ENCODE measurements at places on chromosomes 16 and 17. TPM values are rescaled to one million over a fixed set of nuclear protein-coding genes. Genes with fewer than 3 reads are reported as not detected.

The CA4 gene
- not detected for polyA plus RNA-seq

The MYO15B gene
- polyA plus RNA-seq = 3.2 TPM

DNA sequence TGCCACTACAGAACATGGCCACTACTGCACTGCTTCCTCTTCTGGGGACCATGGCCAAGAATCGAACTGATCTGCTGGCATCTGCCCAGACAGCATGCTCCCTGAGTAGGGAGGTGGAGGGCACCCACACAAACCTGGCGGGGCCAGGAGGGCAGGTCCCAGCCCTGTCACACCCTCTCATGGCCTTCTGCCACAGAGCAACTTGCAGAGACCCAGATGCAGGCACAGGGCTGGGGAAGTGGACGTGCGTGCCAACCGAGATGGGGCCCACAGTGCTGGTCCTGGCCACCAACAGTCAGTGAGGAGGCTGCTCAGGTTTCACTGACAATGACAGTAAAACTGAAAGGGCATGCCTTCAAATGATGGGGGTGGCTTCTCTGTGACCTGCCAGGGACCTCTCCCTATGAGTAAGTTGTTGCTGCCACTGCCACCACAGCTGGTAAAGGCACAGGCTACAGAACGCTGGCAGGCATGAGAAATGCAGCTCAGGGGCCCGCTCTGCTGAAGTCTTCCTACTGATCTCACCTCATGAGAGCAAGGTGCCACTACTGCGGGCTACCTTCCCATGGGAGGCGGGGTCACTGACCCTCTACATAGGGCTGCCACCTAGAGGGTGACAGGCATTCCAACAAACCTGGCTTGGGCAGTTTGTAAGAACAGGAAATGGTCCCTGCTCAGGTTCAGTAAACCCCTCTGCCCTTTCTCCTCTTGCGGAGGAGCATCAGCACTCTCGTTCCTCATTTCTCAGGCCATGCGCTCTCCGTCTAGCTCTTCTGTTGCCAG lies 15.5 kb downstream of the HIC1 start:
- H3K27me3 ChIP-seq = no peaks in the 10 kb centered on the region
- H3K4me1 ChIP-seq = peaks cover 9% of the 10 kb centered on the region
- H3K36me3 ChIP-seq = peaks cover 9% of the 10 kb centered on the region
- no peak overlapping the region for H3K27ac ChIP-seq

The NLRC5 gene
- polyA plus RNA-seq = 24.8 TPM

GRCh38 chr17:20206068-20206467 lies 196.9 kb downstream of the SPECC1 start:
- no peak overlapping the region for H3K27ac ChIP-seq
- no peaks in the 10 kb centered on the region for H3K27me3 ChIP-seq
- H3K4me3 ChIP-seq = no peak overlapping the region
- H3K36me3 ChIP-seq = peaks cover 9% of the 10 kb centered on the region
- H3K4me1 ChIP-seq = peaks cover 4% of the 10 kb centered on the region
- no peak for DNase-seq

GRCh38 chr17:1095090-1095852 lies 84.5 kb downstream of the ABR start:
- H3K36me3 ChIP-seq = peaks cover 7% of the 10 kb centered on the region
- H3K4me1 ChIP-seq = peaks cover 20% of the 10 kb centered on the region
- no peaks in the 10 kb centered on the region for H3K27me3 ChIP-seq
- no peak for DNase-seq
- H3K4me3 ChIP-seq = no peak overlapping the region
- no peak overlapping the region for H3K27ac ChIP-seq

The RNF43 gene
- 0.63 TPM for polyA plus RNA-seq

The POLR2C gene
- polyA plus RNA-seq = 36.9 TPM

The TSEN54 gene
- 24.0 TPM for polyA plus RNA-seq

The KRT39 gene
- polyA plus RNA-seq = not detected

DNA sequence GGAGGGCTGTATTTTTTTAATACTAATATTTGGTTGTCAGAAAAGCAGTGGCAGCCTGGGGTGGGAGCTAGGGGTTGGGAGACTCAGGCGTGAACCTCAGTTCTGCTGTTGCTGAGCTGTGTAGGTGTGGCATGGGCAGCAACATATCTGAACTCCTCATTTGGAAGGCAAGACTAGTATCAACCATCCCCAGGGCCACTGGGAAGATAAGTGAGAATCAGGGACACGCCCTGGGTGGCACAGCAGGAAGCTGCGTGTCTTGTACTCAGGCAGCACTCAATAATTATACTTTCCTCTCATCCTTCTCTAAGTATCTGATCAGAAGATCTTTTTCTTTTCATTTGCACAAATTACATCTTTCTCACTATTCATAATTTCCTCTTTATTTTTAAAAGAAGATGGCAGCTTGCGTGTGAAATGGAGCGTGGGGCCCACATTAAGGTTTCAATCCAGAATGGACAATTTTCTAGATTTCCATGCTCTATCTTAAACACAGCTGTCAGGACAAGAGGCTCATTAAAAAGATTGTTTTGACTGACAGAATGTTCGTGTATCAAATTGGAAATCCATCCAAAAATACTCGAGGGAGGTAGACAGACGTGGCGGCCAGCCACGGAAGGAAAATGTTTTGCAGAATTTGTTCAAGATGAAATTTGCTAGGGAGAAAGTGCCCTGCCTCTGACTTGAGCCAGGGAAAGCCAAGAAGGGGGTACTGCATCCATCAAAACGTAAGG lies 121.1 kb downstream of the CPPED1 start:
- H3K36me3 ChIP-seq = no peaks in the 10 kb centered on the region
- no peak overlapping the region for H3K4me3 ChIP-seq
- no peak overlapping the region for H3K27ac ChIP-seq
- no peaks in the 10 kb centered on the region for H3K27me3 ChIP-seq

- DNase-seq = peak; percentile 61
- peak overlapping the region; percentile 91 for H3K4me3 ChIP-seq
- no peaks in the 10 kb centered on the region for H3K36me3 ChIP-seq
- peak overlapping the region; percentile 95 for H3K27ac ChIP-seq
These were observed 65.7 kb downstream of the CENPV start for GRCh38 chr17:16287563-16288027.

The KRTAP4-5 gene
- polyA plus RNA-seq = not detected

The WFIKKN1 gene
- not detected for polyA plus RNA-seq

The C1QTNF8 gene
- polyA plus RNA-seq = not detected

The IL21R gene
- polyA plus RNA-seq = 47.9 TPM

The HOXB3 gene
- not detected for polyA plus RNA-seq

DNA sequence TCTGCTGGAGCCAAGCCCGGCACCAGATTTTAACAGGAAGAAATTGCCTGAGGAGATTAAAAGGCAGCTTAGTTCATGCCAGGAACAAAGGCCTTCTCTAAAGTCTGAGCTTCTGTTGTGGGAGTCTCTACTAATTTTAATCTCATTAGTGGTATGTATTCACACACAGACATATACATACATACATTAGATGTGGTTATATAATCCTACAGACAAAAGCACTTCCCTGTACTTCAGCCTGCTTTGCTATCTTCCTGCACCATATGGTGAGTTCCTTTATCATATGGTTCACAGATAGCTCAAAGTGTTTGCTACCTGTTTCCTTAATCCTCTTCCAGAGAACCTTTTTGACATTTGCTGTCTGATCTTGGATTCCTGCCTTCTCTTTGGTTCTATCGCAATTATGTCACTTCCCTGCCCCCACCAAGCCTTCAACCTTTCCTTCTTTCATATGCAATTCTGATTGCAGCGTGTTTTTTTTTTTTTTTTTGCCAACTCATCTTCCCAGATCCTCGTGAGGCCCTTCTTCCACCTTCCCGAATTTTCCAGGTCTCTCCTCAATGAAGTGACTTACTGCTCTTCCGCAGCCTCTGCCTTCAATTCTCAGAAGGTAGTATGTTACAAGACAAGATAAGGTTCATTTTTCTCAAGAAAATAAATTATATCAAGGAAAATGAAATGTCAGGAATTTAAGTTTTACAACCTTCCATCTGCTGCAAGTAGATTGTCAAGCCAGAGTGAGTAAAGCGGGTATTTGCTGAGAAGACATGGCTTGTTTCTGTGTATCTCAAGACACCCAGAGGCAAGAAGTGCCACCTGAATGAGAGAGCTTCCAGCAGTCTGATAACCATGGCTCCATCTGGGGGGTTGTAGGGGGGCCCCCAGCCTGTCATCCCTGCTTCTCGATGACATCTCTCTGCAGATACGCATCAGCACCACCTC lies 120.2 kb upstream of the CACNG3 start:
- peaks cover 11% of the 10 kb centered on the region for H3K4me1 ChIP-seq
- H3K36me3 ChIP-seq = peaks cover 38% of the 10 kb centered on the region
- DNase-seq = no peak
- peak overlapping the region; percentile 44 for H3K27ac ChIP-seq

The LPO gene
- not detected for polyA plus RNA-seq

The SERPINF2 gene
- not detected for polyA plus RNA-seq

DNA sequence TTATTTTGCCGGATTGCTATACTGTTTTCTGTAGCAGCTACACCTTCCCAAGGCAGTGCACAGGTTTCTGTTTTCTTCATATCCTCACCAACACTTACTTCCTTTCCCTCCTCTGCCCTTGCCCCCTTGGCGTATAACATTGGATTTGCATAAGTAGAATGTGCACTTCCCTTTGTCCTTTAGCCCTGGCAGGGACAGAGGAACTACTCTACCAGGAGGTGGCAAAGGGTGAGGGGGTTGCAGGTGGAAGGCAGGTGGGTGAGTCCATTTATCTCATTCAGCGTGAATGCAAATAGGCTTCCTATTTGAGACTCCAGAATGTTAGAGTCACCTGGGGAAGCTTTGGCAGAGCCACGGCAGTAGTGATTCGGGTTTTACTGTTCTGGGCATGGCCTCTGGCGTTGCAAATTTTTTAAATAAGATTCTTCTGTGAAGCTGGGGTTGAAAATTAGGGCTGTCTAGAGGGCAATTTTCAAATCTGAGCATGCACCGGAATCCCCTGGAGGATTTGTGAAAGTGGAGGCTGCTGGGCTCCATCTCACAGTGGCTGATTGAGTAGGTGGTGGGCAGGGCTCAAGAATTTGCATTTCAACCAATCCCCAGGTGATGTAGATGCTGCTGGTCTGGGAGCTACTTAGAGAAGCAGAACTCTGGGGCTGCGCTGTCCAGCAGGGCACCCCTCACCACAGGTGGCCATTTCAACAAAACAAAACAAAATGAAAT lies 84.7 kb downstream of the PLCG2 start:
- no peaks in the 10 kb centered on the region for H3K27me3 ChIP-seq
- peak overlapping the region; percentile 61 for H3K27ac ChIP-seq
- H3K36me3 ChIP-seq = peaks cover 14% of the 10 kb centered on the region
- peak overlapping the region; percentile 84 for H3K4me3 ChIP-seq

The GP1BA gene
- polyA plus RNA-seq = not detected

GRCh38 chr16:87464691-87465300 lies 28.0 kb downstream of the ZCCHC14 start:
- peaks cover 17% of the 10 kb centered on the region for H3K4me1 ChIP-seq
- peak overlapping the region; percentile 72 for H3K4me3 ChIP-seq
- H3K36me3 ChIP-seq = no peaks in the 10 kb centered on the region
- no peak for DNase-seq

The HIC1 gene
- 0.08 TPM for polyA plus RNA-seq

DNA sequence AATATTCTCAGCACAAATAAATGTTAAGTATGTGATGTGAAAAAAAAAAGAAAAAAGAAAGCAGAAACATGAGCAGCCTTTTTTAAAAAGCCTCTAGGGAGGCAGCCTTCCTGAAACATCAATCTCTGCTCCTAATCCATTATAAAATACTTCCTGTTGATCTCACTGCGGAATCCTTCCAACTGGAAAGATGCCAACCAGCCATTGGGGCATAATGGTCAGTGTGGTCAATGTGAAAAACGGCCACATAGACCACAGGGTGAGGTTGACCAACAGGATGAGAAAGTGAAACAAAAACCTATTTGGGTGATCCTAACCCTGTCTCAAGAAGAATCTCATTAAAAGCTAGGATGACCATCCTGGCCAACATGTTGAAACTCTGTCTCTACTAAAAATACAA lies 26.1 kb upstream of the ABCA8 start:
- H3K4me3 ChIP-seq = no peak overlapping the region
- no peak overlapping the region for H3K27ac ChIP-seq
- no peaks in the 10 kb centered on the region for H3K27me3 ChIP-seq
- no peak for DNase-seq
- H3K36me3 ChIP-seq = no peaks in the 10 kb centered on the region
- no peaks in the 10 kb centered on the region for H3K4me1 ChIP-seq

The EFCAB5 gene
- polyA plus RNA-seq = 1.0 TPM

Measured in naive B cell (primary cell).